Kasumi-1 (cell line): ENCODE measurements at places on chromosomes 3 and 15.

- DNase-seq, result no peak
Observed at GRCh38 chr15:68379759-68380290, 52.1 kb downstream of the ITGA11 start.

DNA sequence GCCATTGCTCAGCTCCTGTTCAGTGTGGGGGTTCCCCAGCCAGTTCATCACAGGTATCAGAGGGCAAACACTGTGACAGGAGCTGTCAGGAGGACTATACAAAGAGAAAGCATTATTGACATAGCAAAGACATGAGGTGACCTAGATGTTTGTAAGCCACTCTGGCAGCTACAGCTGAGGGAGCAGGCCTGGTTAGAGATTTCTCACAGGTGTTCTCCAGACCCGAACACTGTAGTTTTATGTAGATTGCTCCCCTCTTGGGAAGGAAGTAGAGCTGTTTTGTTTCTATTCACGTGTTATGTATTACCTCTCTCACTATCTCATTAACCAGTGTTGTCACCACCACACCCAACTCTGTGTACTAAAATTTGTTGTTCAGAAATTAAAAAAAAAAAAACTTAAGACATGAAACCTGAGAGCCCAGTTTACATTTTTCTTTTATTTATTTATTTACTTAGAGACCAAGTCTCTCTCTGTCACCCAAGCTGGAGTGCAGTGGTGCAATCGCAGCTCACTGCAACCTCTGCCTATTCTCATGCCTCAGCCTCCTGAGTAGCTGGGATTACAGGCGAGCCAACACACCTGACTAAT lies 123.7 kb downstream of the RBPMS2 start:
- DNase-seq, result no peak

DNA sequence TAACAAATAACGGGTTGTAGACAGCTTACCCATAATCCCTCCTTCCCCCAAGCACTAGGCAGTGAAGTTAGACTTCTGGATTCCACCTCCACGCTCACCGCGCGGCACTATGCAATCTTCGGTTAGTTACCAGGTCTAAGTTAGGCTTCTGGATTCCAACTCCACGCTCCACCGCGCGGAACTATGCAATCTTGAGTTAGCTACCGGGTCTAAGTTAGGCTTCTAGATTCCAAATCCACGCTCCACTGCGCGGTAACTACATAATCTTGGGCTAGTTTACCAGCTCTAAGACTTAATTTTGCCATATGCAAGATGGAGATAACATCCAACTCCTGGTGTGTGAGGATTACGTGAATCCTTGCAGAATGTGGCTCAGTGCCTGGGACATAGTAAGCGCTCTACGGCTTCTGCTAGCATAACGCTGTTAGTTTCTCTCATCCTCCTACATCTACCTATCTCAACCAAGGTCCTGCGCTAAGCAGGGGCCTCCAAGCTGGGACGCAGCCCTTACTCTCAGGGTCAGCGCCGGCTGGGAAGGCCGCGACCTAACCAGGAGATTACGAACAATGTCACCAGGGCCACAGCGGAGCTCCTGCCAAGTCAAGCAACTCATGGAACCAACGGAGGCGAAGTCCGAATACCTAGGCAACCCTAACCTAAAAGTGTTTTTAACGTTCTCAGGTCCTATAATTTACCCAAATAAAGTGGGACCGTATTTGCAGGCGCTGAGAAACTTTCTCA lies 497 bp upstream of the RPLP1 start:
- DNase-seq, result peak; percentile 77

DNA sequence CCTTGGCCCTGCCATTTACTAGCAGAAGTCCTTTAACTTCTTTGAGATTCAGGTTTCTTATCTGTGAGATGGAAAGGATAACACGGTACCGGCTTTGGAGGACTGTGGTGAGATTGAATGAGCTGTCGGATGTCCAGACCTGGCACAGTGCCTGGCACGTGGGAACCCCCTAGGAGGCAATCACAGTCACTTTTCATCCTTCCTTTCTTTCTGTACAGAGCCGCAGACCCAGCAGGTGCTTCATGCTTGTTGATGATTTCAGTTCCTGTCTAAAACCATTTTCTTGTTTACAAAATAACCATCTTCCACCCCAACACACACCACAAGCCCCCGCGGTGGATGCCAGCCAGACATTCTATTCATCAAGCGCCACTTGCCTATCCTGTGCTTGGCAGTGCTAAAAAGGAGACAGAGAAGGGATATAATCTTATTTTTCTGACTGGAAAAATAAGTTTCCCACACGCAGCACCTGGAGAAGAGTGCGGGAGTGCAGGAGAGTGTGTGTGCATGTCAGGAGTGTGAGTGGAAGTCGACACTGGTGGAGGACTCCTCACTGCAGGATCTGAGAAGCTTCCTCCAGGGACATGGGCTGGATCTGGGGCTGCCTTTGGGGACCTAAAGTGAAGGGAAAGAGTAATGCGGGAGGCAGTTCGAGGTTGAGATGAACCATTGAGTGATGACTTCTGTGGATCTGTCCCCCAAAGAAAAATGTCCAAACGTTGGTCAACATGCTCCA lies 85.7 kb downstream of the ST6GAL1 start:
- no peak for DNase-seq

GRCh38 chr3:178671791-178672190 lies 135.6 kb downstream of the KCNMB2 start:
- no peak for DNase-seq

GRCh38 chr3:178147001-178147400 lies 389.2 kb upstream of the KCNMB2 start:
- DNase-seq, result no peak

- DNase-seq, result no peak
Observed at GRCh38 chr3:45953536-45953935, 10.3 kb downstream of the CXCR6 start.

DNA sequence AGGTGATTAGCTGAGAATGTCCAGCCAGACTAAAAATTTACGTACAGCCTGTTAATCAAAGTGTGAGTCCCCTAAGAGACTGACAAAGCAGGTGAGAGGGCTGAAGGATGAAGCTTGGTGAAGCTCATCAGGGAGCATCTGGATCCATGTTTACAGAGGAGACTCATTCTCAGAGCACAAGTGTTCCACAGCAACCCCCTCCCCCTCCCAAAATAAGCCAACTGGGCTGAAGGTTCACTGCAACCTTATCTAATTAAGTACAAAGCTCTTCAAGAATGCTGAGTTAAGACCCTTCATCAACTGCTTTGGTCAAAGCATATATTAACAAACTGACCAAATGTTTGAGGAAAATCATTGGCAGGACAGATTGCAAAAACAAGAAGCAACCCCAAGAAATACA lies 262.6 kb upstream of the ZNF385D start:
- DNase-seq, result no peak

DNA sequence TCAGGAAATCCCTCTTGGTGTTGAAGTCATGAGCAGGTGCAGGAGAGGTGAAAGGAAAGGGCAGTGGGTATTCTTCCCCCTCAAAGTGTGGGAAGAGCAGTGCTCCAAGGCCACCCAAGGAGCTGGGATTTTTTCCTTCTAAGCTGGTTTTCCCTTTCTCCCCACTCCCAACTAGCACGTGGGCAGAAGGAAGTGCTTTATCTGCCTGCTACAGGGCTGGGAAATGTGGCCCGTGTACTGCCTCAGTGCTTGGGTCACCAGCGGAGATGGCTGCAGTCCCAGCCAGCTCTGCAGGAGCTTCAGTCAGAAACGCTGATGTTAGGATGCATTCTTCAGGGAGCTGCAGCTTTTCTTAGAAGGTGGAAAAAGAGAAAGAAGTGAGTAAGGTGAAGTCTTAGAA lies 99.2 kb downstream of the CACNA1D start:
- no peak for DNase-seq

DNA sequence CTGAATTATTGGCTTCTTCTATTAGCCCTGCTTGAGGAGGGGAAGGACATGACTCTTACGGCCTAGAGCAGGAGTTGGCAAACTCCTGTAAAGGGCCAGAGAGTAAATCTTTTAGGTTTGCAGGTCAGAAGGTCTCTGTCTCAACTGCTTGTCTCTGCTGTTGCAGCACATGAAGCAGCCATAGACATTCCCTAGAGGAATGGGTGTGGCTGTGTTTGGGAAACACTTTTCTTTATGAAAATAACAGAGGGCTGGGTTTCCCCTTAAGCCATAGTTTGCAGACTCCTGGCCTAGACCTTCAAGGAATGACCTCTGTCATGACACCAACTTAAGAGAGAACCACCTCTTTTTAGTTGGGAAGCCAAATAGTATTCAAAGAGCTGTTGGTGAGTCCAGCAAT lies 10.3 kb downstream of the TRAK1 start:
- DNase-seq, result no peak

DNA sequence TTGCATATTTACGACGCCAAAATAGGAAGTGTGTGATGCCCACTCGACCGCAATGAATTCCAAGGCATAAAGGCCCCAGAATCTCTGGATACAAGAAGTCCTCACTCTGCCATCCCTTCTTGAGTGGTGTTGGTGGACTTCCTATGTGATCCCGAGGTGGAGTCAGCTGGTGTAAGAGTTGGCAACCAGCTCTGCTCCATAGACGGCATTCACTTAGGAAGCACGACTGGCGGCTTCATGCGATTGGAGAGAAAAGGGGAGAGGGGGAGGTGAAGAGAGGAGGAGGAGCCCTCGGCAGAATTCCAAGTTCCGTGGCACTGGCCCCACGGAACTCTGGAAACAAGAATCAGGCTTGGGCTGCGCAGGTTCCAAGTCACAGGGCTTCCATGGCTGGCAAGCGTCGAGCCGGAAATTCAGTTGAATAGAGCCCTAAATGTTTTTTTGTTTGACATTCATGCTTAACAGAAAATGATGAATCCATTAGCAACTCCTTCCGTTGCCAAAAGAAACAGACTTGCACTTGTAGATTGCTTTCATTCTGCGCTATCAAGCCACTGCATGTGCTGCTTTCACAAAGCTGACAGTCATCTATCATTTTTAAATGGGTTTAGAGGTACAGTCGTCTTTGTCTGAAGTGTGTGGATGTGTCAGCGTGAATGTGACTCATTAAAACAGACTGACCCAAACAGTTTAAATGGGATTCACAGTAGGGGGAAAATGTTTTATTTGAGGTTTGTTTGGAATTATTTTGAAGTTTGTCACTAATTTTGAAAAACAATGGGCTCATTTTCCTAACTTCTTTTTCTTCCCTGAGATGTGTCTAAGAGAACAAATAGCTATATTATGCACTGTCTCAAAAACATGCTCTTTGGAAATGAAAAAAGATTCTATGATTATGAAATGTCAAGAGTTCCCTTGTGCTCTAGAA lies 428.3 kb upstream of the ATP11B start:
- no peak for DNase-seq

DNA sequence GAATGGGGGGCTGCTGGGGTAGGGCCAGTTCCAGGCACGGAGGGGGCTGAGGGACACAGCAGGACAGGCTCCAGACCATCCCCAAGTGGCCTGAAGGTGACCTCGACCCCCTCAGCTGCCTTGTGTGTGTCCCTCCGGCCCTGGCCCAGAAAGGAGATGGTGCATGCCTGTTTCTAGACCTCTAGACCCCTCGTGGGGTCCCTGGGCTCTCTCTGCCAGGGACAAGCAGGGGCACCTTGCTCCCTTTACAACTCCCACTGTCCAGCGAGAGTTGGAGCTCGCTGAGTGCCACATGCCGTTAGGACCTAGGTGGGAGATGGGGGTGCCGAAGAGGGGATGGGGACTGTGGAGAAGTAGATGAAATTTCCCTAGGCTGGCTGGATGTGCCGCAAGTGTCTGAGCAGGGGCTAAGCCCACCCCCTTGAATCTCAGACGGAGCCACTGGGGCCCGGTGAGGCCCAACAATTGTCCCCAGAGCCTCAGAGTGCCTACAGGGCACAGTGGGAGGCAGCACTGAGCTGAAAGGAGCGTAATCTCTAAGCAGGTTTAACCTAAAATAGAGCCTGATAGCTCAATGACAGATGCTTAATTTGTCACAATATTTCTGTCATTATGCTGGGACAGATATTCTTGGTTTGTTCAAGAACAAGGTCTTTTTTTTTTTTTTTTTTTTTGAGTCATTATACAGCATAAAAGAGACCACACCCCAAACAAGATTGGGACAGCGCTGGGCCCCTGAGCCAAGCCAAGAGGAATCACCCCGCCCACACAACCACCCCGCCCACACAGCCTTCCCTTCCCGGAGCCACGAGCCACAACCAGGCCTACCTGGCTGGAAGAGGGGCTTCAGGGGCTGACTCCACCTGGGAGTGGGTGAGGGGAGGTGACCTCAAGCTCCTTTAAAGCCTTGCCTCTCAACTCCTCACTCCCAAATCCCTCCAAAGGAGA lies 23.6 kb upstream of the KLF13 start:
- no peak for DNase-seq

DNA sequence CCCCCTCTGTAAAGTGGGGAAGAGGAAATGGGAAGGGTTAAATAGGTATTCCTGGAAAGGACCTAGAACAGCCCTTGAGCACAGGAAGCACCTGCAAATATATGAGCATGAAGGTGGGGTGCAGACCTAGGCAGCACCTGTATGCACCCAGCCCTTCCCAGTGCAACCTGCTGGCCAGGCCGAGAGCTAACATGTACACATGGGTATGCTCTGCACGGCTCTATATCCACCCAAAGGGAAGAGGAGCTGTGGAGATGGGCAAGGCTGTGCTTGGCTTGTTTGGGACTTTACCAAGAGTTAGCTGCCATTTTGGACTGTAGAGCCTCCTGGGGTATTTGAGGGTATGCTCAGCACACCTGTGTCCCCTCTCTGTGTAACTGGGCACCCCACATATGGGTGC lies 171.2 kb downstream of the KLF13 start:
- no peak for DNase-seq

DNA sequence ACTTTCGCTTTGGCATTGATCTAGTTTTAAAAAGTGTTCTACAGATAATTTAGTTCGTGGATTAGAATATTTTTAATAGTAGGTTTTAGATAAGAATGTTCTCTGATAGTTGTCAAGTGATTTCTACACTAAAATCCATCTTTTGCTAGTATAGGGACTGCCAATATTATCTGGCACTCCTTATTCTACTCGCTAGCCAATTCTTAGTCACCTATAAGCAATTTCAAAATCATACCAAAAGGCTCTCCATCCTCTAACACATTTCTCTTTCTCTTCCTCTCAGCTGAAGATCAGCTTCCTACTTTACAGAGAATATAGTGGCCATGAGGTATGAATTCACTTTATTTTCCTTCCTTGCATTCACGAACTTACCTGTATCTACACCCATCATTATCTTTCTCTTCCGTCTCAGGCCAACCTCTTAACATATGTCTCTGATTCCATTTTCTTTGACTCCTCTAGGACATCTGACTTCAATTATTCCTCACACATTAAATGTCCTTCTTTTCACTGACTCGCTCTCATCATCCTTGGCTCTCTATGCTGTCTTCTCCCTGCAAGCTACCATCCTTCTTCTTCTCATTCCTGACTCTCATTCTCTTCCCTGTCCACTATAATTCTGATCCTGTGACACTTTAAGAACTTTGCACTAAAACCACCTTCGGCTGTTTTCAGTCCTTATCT lies 35.5 kb downstream of the C3orf80 start:
- no peak for DNase-seq

DNA sequence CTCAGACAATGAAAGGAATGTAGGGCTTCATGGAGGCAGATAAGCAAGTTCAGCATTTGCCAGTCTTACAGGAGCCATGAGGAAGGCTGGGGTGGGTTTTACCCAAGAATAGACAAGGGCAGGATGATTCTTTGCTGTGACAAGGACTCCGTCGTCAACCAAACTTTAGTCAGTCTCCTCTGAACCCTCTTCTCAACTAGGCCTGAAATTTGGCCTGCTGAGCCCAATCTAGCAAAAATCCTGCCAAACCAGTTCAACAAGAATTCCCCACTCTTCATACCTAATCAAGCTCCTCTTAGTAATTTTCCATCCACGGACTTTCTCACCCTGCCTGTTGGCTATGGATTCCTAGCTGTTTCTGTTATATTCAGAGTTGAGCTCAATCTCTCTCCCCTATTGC lies 280.5 kb downstream of the TBL1XR1 start:
- no peak for DNase-seq

- no peak for DNase-seq
Observed at GRCh38 chr3:178669758-178670157, 133.5 kb downstream of the KCNMB2 start.
